ENCODE measurements at places on chromosomes 3 and 15. TPM values are rescaled to one million over a fixed set of nuclear protein-coding genes. Genes with fewer than 3 reads are reported as not detected.

DNA sequence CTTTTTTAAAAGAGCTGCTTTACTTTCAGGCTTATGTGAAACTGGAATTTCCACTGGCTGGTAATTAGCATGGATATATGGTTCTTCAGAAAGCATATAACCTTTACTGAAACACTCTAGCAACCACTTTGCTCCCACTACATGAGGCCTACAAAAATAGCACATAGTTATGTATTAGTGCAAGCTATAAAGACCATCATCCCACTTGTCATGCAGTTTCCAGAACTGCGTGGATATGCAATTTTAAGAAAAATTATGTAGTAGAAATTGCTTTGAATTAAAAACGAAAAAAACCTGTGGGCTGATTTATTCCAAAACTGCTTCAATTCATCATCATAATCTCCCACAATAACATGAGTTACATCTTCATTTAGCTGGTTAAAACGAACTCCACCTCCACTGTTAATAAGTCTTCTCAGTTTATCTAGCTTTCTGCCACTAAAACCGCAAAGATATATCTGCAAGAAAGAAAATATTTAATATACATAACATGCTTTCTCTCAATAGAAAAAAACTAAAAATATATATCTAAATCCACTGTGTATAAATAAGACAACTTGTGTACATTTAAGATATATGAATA, 12.2 kb downstream of the TOPBP1 start:
- no peak for DNase-seq

GRCh38 chr3:65603631-65604030, 435.1 kb downstream of the MAGI1 start:
- DNase-seq: no peak

ANKUB1 gene
- total RNA-seq: not detected

SLC9A9 gene
- 3.5 TPM for total RNA-seq

TEX9 gene
- total RNA-seq: 2.4 TPM

All from osteocyte (in vitro differentiated cells).